ENCODE measurements at places on chromosomes 3 and 15.

- DNase-seq: no peak
Observed at GRCh38 chr15:53833134-53833624, 73.7 kb upstream of the WDR72 start.

DNA sequence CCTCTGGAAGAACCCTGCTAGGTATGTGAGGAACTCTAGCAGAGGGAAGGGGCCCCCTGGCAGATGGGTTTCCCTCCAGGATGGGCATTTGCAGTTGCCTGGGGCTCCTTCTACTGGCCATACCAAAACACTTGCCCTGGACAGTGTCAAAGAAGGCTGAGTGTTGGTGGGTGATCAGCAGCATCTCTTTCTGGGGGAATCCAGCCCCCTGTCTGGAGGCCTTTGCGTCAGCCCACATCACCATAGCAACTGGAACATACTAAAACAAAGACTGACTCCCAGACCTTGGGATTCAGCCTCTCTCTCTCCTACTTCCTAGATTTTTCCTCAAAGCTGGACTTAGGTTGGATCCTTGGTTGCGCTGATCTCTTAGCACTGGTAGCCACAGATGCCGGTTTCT is 8.1 kb downstream of the CEMIP start:
- no peak for DNase-seq

DNA sequence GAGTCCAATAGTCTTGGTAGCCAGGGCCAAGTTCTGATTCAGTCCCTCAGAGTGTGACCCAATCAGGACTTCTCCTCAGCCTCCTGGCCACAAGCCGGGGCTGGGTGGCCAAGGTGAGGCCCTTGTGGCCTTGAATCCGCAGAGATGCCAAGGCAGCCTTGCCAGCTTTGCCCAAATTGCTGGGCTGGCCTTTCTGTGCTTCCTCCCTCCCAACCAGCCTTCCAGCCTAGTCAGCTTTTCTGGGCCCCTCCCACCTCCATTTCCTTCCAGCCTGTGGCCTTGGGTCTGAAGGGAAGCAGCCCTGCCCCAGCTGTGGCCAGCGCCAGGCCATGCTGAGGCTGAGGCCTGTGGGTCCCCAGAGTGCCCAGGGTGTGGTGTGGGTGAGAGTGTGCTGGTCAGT is 34.3 kb upstream of the ANKDD1A start:
- DNase-seq: peak; percentile 33

DNA sequence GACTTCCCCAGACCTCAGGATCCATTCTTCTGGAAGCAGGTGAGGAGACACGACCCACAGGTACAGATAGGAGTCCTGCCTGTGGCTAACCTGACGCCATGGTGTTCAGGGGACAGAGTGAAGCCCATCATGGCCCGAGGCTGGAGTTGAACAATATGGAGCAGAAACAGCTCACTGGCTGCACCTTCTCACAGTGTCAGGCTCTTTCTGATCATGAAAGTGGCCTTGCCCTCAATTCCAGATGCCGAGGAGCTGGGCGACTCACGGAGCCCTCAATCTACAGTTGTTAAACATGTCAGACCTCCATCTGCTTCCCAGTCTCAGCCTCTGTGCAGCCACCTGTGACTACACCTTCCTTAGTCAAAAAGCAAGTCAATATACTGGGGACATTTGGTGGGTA is 110.8 kb upstream of the SMAD3 start:
- DNase-seq: no peak

DNA sequence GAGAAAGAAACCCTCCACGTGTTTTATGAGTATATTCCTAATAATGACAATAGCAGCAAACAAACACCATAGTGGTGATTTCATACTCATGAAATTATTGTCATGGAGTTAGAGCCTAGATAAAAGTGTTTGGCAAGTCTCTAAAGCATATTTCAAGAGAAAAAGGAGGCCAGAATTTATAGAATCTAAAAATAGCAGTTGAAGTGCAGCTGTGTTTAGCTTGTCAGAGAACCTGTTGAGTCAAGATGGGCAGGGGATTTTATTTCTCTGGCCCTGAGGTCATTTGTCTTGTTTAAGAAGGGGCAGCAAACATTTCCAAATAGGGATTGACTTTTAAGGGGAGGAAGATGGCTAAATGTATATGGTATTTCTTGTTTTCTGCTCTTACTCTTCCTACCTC is 279.6 kb upstream of the CTDSPL start:
- DNase-seq: no peak

GRCh38 chr3:150222691-150223489 is 185.2 kb upstream of the TSC22D2 start:
- no peak for DNase-seq

- no peak for DNase-seq
Observed at GRCh38 chr3:146839727-146840375, 234.7 kb upstream of the PLSCR5 start.

DNA sequence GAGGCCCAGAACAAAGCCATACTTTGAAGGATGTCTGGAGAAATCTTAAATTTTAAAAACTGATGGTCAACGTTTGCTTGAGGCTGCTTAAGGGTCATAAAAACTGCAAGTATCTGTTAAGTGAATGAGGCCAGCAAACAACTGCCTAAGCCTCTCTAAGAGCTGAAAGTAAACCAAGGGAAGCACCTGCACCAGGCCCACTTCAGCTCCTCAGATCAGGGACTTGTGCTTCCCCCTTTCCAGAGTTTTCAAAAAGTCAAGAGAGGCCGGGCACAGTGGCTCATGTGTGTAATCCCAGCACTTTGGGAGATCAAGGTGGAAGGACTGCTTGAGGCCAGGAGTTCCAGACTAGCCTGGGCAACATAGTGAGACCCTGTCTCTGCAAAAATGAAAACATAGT is 9.1 kb downstream of the FBXL22 start:
- DNase-seq: no peak

DNA sequence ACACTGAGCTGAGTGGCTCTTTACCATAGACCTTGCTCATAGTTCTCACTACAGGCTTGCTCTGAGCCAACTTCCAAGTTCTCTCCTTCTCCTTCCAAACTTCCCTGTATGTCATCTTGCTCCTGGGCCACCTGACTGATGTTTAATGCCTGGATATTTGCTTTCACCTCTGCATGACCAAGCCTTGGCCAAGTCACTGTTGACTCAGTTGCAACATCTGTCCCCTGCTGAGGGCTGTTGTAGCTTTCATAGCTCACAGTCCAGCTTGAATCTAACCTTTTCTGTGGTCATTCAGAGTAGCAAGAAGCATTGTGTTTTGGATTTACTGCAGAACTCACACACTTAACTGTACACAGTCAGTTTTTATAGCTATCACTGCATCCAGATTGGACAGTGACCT is 171.8 kb upstream of the ROPN1 start:
- DNase-seq: no peak

- no peak for DNase-seq
Observed at GRCh38 chr3:62874711-62875557, at the start of gene CADPS. Gene CADPS (minus strand): TSS chr3:62875416. CDS start chr3:62875029, 387 bp downstream.

GRCh38 chr15:38554354-38554753 is 10.3 kb downstream of the RASGRP1 start:
- DNase-seq: peak; percentile 77

DNA sequence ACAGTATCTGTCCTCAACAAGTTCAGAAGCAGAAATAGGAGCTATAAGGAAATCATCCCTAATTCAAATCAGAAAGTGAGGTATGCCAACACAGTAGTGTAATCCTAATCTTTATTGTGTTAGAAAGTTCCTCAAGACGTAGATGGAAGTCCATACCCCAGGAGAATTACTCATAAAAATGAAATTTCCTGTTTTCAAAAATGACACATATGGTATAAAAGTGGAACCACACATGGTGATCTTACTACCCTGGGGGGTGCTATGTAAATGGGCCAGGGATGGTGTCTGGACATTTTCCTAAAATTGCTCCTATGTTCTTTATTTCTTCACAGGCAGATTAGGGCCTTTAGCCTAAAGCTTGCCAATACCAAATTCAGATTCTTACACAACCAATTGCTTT is 204.1 kb downstream of the ARRDC4 start:
- no peak for DNase-seq

DNA sequence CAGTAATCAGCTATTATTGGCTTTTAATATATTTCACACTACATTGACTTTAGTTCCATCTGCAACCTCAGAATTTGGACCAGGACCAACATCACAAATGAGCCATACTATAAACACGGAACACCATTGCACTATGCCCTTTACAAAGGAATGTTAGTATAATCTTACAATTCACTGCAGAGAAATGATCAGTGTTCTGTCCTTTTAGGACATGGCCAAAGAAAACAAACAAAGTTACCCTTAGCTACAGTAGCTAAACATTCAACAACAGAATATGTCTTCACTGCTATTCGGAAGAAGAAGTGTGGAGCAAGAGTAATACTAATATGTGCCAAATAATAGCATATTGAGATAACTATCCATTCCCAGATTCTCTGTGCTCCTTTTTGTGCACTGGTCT is 90.4 kb downstream of the NAALADL2 start:
- no peak for DNase-seq

- DNase-seq: no peak
Observed at GRCh38 chr15:47971637-47972036, 149.2 kb upstream of the SLC24A5 start.

- DNase-seq: no peak
Observed at GRCh38 chr15:80950291-80951078, 39.1 kb downstream of the MESD start.

- no peak for DNase-seq
Observed at GRCh38 chr3:146300768-146301167, 49.9 kb upstream of the PLSCR4 start.

- DNase-seq: no peak
Observed at GRCh38 chr3:124469555-124469954, 260.7 kb upstream of the UMPS start.

- no peak for DNase-seq
Observed at GRCh38 chr15:33310481-33311311, at the start of gene RYR3. Gene RYR3 (plus strand): TSS chr15:33310967. CDS start chr15:33311046, 79 bp downstream.

DNA sequence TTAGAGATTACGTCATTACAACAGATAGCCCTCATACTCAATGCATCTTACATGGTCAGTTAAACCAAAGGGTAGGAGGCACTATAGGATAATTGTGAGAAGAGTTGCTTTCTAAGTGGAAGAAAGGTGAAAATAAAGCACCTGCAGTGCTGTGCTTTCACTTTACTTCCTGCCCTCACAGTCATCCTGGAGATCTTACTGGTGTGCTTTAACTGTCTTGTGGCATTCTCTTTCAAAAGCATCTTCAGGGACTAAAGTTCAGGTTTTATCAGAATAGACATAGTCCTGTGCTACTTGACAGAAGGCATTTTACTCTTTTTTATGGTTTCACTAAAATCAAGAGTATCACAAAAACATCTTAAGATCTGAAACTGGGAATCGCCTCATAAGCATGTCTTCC is 286.6 kb downstream of the ZBTB20 start:
- no peak for DNase-seq

GRCh38 chr3:195566797-195567196 is 16.9 kb downstream of the APOD start:
- DNase-seq: no peak

- no peak for DNase-seq
Observed at GRCh38 chr3:17577796-17578520, 164.5 kb downstream of the TBC1D5 start.

DNA sequence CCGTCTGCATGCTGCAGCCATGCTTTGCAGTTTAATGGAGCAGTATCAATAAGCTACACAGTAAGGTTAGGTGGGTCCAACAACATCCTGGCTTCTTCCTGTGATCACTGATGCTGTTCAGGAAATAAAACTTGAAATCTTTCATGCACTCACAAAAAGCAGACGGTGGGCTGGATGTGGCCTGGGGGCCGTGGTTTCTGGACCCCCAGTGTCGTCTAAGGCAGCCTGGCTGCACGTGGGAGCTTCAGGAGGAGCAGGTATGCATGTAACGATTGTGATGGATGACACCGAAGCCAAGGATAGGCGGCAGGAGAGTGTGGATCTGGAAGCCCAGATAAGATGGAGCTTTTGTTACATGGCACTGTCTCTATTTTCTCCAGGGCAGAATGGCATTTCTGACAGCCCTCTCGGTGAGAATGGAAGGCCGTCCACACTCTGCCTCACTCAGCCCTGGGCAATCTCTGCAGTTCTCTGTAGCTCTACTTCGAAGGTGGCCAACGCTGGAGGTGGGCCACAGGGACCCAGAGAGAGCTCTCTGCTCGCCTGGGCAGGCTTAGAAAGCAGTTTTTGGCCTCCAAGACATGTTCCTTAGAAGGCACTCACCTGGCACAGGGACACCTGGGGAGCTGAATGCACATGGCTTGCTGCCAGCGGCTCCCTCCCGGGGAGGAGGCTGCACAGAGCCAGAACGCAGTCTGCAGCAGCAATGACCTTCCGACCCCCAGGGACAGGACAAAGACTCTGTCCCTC is 46.4 kb upstream of the IQSEC1 start:
- DNase-seq: no peak

DNA sequence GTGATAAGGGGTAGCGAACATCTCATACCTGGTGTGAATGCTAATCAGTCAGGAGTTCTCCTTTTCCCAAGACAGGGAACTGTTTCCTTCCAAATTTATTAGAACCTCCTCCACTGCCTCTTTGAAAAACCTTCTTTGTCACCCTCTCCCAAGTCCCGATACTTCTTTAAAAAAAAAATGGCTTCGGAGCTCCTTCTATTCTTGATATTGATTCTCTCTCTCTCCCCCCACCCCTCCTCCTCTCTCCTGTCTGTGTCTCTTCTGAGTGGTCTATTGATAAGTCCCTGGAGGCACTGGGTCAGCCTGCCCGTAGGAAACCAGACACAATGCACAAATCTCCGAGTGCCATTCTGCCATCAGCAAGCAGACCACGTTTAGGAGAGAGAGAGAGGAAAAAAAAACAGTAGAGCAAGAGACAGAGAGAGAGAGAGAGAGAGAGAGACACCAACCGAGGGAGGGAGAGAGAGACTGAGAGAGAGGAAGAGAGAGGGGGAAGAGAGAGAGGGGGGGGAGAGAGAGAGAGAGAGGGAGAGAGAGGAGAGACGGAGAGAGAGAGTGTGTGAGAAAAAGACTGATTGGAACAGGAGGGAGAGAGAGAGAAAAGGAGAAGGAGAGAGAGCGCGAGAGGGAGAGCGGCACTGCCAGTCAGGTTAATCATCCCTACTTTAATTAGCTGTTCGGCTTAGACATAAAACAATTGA is 160.9 kb downstream of the TIGIT start:
- no peak for DNase-seq

GRCh38 chr15:86611417-86612040 is 531.9 kb downstream of the AGBL1 start:
- peak; percentile 65 for DNase-seq

DNA sequence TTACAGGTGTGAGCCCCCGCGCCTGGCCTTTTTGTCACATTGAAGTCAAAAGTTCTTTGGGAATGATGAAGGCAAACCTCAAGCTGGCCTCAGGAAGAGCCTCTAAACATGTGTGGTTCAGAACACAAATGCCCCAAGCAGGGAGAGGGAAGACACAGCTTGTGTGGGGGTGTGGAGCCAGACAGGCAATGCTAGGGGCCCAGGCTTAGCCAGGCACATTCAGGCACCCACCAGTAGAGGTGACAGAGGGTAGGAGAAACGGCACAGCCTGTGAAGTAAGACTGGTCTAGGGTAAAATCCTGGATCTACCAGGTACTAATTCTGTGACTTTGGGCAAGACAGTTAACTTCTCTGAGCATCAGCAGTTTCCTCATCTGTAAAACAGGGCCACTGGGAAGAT is 3.5 kb downstream of the HDC start:
- DNase-seq: peak; percentile 55

- DNase-seq: no peak
Observed at GRCh38 chr3:38255627-38256026, 10.0 kb upstream of the SLC22A13 start.
